ENCODE measurements at places on chromosomes 16 and 17.

DNA sequence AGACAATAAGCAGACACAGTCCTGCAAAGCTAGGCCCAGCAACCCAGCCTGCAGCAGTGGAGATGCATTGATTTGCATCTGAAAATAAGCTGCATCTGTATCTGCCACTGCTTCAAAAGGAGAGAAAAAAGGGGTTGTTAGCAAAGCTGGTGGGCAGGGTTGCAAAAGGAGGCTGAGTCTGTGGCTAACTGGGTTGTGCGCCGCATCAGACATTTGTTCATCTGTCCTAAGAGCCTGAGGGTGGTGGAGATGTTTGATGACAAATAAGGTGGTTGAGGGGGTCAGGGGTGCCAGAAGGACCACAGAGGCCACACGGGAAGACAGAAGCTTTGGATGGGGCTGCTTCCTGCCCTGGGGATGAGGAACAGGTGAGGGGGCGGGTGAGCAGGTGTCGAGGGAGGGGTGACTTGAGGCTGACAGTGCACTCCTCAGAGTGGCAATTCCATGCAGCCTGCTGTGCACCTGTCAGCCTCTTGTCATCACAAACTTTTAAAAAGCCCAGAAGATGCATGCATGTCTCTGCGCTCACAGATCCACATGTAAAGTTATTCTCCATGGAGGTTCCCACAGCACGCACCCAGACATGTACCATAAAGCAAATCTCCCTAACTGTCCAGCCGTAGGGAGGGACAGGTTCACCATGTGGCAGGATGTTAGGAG lies 35.4 kb downstream of the WSB1 start:
- no peak for DNase-seq

- DNase-seq = no peak
These were observed 5.8 kb upstream of the SPIRE2 start for GRCh38 chr16:89822188-89823086.

GRCh38 chr17:67542219-67543114 lies 165.4 kb downstream of the PITPNC1 start:
- no peak for DNase-seq

DNA sequence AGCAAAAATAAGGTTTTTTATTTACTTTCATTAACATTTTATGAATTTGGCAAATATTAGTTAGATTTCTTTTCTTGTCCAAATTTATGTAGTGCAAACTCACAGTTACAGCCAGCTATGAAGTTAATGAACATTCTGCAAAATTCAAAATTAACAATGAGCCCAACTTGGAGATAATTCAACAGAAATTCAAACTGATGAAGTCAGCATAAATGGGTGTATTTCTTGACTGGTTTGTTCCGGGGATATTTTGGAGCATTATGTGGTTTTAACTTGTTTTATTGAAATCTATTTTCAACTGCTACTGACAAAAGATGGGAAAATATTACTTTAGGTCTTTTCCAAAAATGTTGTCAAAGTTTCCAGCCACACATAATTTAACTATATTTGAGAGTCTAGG lies 807.9 kb downstream of the CDH8 start:
- DNase-seq = no peak

- no peak for DNase-seq
These were observed 2.5 kb upstream of the SALL1 start for GRCh38 chr16:51153577-51154031.

GRCh38 chr17:82014432-82014831 lies 8.2 kb downstream of the CENPX start:
- no peak for DNase-seq

- DNase-seq = peak; percentile 55
These were observed 43.1 kb downstream of the GLG1 start for GRCh38 chr16:74563828-74564263.

GRCh38 chr17:27755706-27756466 lies 44.4 kb downstream of the NOS2 start:
- no peak for DNase-seq

DNA sequence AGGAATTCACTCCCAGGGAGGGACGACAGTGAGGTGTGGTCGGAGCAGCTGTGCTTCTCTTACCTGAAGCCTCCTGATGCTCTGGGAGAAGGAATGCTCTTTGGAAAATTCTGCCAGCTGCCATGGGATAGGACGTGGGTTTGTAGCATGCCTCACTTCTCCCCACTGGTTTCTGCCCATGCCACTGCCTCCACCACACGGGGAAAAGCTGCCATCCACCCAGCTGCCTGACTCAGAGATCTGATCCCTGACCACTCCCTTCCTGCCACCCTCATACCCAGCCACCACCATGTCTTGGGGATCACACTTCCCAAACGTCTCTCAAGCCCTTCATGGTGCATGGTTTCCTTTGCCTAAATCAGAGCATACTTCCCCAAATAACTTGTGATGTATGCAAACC lies 80.0 kb downstream of the CPPED1 start:
- no peak for DNase-seq

DNA sequence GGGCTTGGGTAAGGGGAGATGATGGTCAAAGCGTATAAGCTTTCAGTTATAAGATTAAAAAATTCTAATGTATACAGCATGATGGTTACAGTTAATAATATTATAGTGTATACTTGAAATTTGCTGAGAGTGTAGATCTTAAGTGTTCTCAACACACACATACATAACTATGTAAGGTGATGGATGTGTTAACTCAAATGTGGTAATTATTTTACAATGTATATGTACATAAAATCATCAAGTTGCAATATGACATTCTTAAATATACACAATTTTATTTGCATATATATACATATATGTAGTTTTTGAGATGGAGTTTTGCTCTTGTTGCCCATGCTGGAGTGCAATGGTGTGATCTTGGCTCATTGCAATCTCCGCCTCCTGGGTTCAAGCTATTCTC lies 7.2 kb downstream of the ZKSCAN2 start:
- no peak for DNase-seq
